ENCODE measurements at places on chromosomes 16 and 17.

- DNase-seq: no peak
Measured at GRCh38 chr17:63540590-63540989, 9.7 kb upstream of the DCAF7 start.

DNA sequence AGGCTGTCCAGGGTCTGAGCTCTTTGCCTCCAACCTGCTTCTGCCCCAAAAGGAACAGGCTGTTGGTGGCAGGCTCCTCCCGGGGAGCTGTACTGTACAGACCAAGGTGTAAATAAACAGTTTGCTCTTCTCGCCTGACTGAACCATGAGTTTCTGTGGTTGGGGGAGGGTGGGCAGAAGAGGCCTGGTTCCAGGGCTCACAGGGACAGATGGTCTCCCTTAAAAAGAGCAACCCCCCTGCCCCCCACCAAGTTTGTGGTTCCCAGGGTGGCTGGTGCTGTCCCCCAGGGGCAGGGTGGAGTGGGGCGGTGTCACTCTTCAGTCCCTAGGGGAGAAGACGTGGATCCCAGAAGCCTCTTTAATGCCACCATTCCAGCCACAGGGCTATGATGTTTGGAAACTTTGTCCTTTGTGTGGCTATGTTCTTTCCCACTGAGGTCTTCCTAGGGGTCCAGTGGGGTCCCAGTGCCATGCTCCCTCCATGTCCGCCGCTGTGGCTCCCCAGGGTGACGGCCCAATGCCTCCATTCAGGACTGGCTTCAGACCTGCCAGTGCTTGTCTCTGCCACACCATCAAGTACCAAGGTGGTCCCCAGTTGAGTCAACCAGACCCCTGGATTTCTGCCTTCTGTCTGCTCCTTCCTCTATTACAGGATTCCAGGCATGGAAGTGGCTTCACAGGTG is 146.7 kb downstream of the RAB11FIP4 start:
- DNase-seq: no peak

GRCh38 chr16:56931271-56931891 is 561 bp upstream of the HERPUD1 start:
- DNase-seq: no peak

GRCh38 chr17:39212841-39213480 is 12.8 kb downstream of the STAC2 start:
- no peak for DNase-seq

GRCh38 chr17:75517297-75517865 is 1.1 kb downstream of the TSEN54 start:
- DNase-seq: no peak

GRCh38 chr17:40203131-40203530 is 16.0 kb upstream of the WIPF2 start:
- DNase-seq: no peak

- DNase-seq: no peak
Measured at GRCh38 chr17:17757956-17758845, 76.9 kb downstream of the RAI1 start.

GRCh38 chr17:40326014-40326831 is 17.2 kb downstream of the RARA start:
- peak; percentile 30 for DNase-seq

DNA sequence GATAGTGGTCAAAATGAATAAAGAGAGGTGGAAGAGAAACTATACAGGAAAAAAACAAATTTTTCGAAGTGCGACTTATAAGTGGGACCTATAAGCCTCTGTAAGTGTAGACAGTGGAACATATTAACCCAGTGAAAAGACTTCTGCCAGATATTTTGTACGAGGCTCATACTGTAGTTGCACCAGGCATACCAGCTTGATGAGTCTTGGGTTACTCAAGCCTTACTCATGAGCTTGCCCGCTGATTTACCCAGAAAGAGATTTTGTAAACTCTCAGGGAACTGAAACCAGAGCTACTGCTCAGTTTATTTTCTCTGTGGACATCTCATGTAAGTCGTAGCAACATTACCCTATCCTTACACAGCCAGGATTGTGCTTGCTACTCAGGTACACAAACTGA is 708.0 kb upstream of the SOX9 start:
- no peak for DNase-seq

DNA sequence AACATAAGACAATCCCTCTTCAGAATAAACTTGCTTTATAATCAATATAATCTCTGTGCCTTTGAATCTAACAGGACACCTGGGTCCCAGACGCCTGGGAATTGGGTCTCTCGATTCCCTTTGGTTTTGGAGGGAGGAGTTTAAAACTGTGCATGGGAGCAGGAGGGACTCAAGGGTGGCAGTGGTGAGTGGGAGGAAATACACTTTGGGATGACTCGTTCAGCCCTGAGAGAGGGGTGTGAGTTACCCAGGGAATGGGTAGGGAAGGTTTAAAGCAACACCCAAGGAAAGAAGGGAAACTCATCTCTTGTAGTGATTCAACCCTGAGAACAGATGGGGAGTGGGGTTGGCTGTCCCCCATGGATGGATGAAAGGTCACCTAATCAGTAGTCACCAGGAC is 1.6 kb downstream of the RANGRF start:
- no peak for DNase-seq

DNA sequence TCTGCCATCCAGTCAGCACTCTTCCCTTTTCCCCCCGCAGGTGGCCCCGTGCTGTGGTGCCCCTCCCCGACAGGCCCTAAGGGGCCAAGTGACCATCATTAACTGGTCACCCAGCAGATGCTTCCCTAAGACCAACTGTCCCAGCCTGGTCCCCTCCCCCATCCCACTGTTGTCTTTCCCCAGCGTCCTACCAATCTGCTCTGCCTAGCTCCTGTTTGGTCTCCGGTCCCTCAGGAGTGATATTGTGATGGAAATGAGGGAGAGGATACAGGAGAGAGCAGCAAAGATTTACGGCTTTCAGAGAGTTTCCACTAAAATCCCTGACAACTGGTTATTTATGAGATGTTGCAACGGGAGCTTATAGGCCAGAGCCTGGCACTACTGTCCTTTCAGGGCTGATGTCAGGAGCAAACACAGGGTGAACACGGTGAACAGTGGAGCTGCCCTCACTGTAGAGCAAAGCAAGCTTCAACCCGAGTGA is 1.4 kb upstream of the TTLL6 start:
- DNase-seq: no peak

GRCh38 chr16:88424587-88425235 is 28.4 kb upstream of the ZFPM1 start:
- no peak for DNase-seq

GRCh38 chr17:373613-374230 is 21.1 kb upstream of the RPH3AL start:
- no peak for DNase-seq

DNA sequence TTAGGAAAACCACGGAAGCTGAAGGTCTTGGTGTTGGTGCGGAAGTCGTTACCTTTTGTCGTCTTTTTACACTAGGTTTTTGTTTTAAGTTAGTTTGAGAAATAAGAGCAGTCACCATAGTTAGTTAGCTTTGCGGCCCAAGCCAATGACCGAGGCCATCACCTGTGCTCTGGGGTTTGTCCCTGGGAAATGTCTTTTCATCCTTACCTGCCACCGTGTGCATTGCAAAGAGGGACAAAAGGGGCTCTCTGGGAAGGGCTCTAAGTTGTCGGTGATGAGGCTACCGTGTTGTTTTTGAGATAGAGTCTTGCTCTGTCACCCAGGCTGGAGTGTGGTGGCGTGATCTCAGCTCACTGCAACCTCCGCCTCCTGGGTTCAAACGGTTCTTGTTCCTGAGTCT is 49.8 kb downstream of the NDE1 start:
- DNase-seq: no peak

DNA sequence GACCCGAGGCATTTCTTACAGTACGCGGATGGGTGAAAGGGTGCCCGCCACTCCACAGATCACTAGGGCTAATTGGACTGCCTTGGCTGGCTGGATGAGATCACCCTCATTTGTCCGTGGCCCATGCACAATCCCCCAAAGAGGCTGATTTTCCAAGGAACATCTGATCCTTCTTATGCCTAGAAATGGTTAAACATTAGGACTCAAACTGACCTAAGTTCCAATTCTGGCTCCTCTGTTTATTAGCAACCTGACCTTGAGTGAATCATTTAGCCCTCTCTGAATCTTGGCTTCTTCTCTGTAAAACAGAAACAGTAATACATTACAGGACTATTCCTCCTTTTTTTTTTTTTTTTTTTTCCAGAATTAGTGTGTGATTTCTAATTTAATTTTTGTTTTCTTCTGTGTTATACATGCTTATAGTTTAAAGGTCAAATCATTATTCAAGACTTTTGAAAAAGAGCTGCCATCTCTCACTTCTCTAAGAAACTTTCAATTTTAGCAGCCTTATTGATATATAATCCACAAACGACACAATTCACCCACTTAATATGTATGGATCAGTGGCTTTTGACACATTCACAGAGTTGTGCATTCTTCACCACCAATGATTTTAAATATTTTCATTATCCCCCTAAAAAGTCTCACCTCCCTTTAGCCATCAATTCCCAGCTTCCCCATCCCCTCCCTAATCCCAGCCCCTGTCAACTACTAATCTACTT is 45.4 kb upstream of the TMEM132E start:
- no peak for DNase-seq

- no peak for DNase-seq
Measured at GRCh38 chr16:54846766-54847165, 83.9 kb upstream of the IRX5 start.

- DNase-seq: no peak
Measured at GRCh38 chr17:7893187-7893880, 4.7 kb downstream of the CHD3 start.

- no peak for DNase-seq
Measured at GRCh38 chr16:50234771-50235556, 31.4 kb upstream of the ADCY7 start.

DNA sequence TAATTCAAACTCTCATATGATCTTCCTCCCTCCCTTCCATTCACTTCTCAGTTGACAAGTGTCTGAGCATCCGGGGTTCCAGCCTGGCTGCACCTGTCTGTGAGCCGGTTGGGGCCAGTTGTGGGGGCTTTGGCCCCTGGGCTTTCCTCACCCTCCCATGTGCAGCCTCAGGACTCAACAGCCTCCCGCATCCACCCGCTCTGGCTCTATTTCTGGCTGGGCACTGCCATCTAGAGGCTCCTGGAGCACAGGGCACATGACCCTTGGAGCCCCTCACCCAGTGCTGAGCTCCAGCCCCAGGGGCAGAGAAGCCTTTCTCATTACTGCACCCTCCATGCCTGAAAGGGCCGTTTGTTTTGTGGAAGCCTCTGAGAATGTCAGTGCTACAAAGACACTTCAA is 43.3 kb downstream of the HAPSTR1 start:
- no peak for DNase-seq

- DNase-seq: no peak
Measured at GRCh38 chr17:67074781-67075180, 30.4 kb downstream of the CACNG1 start.

GRCh38 chr16:27365142-27366089 is 36.6 kb upstream of the IL21R start:
- DNase-seq: no peak

DNA sequence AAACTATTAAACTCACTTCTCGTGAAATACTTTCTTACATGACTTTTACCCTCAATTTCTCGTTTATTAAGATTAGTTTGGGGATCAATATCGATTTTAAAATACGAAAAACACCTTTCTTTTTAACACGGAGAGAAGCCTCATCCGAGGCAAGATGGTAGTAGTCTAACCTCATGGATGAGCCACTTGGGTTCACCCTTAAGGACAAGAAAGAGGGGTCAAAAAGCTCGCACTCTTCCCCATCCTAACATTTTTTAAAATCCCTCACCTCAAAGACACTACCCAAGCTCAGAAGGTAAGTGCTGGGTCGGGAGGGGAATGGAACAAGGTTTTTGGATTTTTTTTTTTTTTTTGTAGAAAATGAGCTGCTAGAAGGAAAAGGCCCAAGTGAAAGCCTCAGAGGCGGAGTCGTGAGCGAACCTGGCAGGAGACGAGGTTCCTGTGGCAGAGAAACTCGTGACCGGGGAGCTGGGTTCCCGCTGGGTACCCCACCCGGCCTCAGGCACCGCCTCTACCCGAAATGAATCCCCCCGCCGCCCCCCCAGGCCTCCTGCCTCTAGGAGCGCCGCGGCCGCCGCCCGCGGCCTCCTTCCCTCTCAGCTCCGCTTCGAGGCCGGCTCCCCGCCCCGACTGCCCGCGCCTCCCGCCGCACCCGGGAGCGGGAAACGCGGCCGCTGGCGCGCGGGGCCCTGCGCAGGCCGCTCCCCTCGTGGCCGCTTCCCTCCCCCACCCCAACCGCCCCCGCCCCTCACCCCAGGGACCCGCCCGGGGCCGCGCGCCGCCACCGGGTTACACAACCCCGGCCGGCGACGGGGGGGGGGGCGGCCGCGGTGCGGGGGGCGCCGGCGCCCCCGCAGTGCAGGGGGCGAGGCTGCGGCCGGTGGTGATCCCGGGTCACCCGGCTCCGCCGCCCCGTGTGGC is 1.6 kb downstream of the NUFIP2 start:
- peak; percentile 53 for DNase-seq

All from activated CD4-positive, CD25-positive, alpha-beta regulatory T cell (primary cell).